ENCODE measurements at places on chromosomes 5 and 9.

DNA sequence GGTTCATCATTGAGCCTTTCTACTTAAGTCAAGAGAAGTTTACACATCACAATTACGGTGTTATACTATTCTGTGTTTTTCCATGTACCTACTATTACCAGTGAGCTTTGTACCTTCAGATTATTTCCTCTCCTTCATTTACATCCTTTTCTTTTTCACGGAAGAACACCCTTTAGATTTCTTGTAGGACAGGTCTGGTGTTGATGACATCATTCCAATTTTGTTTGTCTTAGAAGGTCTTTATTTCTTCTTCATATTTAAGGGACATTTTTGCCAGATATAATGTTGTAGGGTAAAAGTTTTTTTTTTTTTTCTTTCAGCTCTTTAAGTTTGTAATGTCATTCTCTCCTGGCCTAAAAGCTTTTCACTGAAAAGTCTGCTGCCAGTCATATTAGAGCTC is 637.1 kb upstream of the RIOK2 start:
- DNase-seq: no peak

- no peak for DNase-seq
These were observed 21.3 kb downstream of the GPX3 start for GRCh38 chr5:151041577-151042268.

DNA sequence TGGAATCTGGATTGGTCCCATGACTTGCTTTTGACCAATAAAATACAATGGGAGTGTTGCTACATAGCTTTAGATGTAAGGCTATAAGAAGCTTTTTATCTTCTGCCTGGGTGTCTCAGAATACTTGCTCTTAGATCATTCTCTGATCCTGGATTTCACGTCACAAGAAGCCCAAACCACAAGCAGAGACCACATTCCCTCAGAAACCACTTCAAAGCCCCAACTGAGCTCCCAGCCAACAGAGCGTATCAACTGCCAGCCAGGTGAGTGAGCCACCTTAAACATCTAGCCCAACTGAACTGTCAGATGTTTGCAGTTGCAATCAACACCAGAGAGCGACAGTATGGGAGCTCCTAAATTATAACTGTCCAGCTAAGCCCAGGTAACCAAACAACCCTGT is 687.1 kb downstream of the TLE1 start:
- DNase-seq: no peak

DNA sequence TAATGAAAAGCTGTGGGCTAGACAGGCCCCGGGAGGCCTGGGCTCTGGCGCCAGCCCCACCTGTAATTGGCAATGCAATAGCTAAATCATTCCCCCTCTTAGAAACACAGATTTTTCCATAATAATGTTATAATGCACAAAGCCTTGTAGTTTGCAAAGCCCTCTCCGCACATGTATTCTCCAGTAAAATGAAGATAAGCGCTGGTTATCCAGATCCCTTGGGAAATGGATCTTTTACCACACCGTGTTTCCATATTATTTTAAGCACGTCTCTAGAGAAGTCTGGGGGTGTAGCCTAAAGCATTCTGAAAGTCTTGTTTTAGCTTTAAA is 1.1 kb upstream of the APBA1 start:
- no peak for DNase-seq

- no peak for DNase-seq
These were observed 34.9 kb downstream of the YTHDC2 start for GRCh38 chr5:113548396-113548795.

DNA sequence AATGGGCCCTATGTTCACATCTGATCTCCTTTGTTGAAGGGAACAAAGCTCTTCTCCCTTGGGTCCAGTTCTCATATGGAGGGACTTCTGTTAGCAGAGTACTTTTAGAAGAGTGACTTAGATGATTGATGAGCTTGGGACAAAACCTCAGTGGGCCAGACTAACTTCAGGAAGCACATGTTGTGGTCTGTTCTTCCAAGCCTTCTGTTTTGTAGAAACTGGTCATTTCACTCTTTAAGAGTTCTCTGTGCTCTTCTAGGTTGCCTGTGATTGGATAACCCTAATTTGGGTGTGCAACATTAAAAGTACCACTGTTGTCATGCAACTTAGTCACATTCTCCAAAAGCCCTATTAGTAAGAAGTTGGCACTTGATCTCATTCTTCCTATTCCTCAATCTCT is 183.5 kb upstream of the ACO1 start:
- no peak for DNase-seq

GRCh38 chr5:141753971-141754713 is 72.1 kb upstream of the ARAP3 start:
- no peak for DNase-seq

- DNase-seq: no peak
These were observed 122.1 kb downstream of the NTRK2 start for GRCh38 chr9:84791643-84792042.

DNA sequence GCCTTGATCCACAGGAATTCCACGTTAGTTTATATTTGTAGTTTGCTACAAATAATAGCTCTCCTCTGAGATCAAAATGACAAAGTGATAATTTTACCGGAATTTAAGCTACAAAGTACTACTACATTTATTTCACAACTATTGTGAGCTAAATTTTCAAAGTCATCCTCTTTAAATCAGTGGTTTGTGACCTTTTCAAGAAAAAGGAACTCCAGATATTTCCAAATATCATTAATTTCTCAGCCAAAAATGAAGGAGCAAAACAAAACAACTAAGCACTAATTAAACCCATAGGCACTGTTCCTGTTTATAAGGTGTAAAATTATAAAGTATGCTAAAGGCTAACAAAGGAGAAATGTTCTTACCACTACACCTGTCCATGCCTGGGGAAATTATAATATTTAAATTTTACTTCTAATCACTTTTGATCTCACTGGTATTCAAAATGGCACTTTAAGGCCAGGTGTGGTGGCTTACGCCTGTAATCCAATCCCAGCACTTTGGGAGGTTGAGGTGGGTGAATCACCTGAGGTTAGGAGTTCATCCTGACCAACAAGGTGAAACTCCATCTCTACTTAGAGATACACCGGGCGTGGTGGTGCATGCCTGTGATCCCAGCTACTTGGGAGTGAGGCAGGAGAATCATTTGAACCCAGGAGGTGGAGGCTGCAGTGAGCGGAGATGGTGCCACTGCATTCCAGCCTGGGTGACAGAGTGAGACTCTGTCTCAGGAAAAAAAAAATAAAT is 77.5 kb downstream of the CEMIP2 start:
- DNase-seq: no peak

DNA sequence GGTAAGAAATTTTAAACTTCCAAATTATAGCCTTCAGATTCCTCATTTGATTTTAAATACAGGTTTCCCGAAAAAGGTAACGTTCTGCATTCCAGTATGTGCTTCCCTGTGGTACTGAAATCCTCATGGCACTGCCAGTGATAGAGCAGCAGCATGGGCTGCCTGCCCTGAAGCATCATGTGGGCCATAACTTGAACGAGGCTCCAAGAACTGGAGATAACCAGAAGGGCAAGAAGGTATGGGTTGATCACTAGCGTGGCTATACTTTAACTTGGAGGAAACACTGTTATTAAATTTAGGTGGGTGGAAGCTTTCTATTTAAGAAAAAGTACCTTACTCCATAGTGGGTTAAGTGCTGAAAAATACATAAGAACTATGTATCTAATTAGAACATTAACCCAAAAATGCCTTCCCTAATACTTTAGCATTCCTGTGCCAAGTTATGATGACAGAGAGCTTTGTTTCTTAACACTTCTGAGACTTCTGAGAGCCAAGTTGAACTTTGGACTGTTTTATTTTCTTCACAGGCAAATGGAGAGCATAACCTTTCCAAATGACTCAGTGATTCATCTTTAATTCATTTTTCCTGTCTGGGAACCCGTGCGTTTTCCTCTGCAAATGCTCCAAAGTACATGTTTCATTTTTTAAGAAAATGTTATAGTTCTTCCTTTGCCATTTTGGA is 191.5 kb upstream of the GNA14 start:
- no peak for DNase-seq

- DNase-seq: no peak
These were observed 127.0 kb upstream of the GDNF start for GRCh38 chr5:37966871-37967270.

- DNase-seq: no peak
These were observed 100.0 kb downstream of the BASP1 start for GRCh38 chr5:17317473-17317872.

GRCh38 chr9:99730062-99730461 is 91.6 kb upstream of the NR4A3 start:
- DNase-seq: no peak

DNA sequence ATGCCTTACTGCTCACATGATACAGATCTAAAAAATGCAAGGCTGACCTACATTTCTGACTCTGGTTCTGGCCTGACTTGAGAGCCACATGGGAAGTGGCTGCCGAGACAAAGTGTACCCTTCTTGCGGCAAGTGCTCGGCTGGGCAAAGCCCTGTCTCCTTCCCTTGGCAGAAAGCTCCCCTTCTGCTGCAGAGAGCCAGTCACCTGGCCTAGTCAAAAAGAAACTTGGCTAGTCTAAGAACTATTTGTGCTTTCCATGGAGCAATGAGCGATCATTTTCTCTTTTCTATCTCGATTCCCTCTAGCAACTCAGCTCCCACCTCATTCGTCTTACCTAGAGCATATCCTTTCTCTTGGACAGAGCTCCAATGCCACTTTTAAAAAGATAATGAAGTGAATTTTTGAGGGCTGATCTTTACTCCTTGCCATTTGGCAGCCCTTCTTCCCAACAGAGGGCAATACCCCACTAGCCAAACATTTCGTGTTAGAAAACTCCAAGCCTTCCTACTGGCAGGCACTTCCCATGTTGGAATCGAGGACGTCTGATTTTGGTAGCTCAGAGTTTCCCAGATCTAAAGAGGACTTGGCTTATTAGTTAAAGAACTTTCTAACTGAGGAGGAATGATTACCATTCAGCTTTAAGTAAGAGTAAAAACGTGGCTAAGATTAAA is 108.1 kb upstream of the PRRC1 start:
- DNase-seq: no peak

- DNase-seq: no peak
These were observed 130.5 kb downstream of the CETN3 start for GRCh38 chr5:90279091-90279490.

DNA sequence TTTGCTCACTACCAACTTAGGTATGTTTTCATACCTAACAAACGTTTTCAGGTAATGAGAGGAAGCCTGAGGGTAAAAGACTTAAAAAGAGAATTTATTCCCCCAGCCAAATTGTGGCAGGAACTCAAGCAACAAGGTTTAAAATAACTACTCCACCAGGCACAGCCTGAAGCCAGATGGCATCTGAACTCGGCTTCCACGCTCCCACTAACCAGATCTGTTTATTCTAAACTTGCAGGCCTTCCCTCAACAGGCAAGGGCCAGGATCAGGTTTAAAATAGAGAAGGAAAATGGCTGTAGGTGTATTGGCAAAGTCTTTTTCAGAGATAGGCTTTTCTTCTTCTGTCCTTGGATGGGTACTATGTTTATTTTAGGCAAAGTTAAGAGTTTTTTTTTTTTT is 89.4 kb downstream of the OTULIN start:
- no peak for DNase-seq

DNA sequence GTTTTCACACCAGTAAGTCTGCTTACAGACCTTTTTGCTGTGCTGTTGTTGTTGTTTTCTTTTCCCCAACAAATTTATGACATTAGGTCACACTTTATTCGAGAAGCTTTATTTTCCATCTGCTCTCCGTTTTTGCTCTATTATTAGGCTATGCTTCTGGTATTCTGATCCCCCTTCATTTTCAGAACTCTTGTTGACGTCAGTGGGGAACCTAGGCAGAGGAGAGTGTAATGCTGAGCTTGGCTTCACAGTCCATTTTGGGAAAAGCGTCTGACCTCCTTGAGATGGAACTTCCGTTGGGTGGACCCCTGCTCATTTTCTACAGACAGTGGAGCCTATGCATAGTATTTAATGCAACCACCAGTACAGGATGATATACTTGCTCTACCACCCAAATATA is 387.9 kb upstream of the MEF2C start:
- DNase-seq: no peak

GRCh38 chr5:80959138-80959537 is 1.0 kb upstream of the RASGRF2 start:
- DNase-seq: no peak

DNA sequence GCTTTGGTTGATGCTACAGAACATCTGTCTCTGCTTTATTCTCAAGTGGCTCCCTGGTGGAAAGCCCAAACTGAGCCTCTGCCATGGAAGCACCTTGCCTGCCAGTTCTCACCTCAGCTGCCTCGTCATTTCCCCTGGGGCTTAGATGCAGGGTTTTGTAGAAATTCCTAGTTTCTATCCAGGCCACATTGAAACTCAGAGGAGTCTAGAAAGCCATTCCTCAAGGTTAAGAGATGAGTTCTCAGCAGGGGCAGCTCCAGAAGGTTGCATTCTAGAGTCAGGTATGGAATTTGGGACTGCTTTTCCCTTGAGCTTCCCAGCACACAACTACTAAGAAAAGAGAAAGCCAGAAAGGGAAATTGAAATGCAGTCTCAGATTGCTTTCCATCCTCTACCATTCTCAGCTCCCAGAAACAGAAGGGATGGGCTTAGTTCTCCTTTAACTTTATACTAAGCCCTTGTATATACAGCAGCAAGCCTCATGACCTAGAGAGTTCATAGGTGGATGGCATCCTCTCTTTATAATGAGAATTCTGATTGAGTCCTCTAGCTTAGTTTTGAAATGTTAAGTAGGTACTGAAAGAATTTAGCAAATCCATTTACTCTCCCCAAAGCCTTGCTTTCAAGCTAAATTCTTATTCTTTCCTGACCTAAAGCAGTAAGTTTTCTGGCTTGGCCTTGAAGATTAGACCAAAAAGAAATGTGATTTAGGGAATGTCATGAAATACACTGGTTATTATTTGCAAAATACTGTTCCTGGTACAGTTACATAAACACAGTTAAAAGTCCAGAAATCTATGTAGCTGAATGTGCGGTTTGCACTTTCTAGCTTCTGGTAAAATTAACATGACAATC is 66.0 kb upstream of the MEF2C start:
- DNase-seq: no peak

DNA sequence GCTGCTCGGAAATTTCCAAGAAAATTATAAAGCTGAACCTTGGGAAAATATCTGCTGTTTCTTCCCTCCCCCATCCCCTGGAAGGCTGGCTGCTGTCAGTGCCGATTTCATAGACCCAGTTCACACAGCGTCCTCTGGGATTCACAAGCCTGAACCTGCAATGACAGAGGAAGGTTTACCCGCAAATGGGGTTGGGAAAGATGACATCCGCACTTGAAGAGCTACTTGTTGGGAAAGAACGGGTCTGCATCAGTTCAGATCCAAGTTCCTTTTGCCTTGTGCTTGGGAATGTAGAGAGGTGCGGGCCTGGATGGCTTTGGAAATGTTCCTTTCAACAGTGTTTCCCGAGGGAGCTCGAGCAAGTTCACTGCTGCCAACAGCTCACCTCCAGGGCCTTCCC is 13.9 kb downstream of the PCDH12 start:
- DNase-seq: no peak
